ENCODE measurements at places on chromosomes 13 and 19.

DNA sequence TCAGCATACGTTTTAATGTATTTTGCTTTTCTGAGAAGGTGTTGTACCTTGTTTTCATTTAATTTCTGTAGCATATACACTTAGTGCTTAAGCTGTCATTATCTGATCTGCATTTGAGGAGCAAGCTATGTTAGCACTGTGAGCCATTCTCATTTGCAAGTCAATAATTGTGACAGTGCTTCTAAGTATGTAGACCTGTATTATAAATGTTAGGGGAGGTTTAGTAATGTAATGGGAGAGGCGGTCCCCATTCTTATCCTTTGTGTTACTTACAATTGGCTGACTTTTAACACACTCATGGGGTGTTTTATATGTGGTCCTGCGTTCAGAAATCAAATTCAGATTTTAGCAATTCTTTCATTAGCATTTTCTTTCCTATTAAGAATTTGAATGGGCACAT, 90.2 kb downstream of the GPC6 start:
- no peak for DNase-seq

DNA sequence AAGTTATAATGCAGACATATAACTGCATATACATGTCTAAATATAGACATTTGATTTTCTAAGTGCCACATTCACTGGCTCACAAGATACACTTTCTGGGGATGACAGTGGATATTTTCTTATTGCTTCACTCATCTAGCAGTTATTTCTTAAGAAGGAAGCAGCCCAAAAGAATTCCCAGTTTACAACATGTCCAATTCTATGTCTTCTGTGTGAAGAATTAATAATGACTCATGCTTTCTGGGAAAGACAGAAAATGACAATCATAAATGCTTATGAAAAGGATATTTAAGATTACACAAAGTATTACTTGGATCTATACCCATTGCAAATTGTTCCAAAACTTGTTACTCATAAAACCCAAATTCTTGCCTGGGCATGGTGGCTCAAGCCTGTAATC, 543.4 kb downstream of the SUCLA2 start:
- DNase-seq: no peak

DNA sequence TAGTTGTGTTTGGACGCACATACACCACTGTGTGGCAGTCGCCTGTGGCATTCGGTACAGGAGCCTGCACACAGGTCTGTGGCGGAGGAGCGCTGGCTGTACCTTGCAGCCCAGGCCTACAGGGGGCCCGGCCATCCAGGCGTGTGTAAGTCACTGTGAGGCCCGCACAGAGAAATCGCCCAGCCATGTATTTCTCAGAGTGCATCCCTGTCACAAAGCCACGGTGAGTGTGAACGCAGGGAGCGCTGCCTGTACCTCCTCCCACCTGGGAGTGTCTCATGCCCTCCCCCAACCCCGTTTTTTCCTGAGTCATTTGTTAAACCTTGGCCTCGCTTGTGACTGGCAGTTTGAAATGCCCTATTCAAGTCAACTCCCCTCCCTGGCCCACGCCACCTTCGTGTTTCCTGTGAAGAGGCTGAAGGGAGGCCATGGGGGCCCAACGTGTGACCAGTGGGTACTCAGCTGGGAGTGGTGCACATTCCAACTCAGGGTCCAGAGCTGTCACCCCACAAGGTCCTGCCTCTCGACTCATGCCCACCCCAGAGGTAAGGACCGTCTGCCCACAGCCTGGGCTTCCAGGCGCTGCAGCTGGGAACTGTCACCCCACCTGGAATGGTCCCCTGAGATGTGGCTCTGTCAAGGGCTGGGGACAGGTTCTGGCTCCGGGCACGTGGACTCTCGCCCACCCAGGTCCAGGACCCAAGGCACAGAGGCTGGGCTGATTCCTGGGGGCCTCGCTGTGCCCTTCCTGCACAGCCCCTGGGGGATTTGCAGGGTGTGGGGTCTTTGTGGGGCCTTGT, 11.6 kb upstream of the RASA3 start:
- DNase-seq: no peak

DNA sequence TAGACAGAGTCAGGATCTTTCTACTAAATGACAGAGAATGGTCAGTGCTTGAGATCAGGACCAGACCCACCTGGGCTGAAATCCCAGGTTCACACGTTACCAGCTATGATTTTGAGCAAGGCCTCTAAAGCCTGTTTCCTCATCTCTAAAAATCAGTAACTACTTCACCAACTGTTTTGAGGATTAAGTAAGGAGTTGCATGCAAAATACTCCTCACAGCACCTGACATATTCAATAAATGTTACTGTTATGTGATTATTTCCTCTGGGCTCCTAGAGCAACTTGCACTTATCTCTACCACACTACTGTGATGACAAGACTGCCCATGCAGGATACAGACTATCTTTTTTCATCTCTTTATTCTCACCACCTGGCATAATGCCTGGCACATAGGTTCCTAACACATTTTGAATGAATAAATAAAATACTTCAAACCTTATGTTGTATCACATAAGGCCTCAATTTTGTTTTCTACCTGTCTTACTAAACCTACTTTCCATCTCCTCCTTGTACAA, 1.8 kb downstream of the KATNAL1 start:
- DNase-seq: no peak

DNA sequence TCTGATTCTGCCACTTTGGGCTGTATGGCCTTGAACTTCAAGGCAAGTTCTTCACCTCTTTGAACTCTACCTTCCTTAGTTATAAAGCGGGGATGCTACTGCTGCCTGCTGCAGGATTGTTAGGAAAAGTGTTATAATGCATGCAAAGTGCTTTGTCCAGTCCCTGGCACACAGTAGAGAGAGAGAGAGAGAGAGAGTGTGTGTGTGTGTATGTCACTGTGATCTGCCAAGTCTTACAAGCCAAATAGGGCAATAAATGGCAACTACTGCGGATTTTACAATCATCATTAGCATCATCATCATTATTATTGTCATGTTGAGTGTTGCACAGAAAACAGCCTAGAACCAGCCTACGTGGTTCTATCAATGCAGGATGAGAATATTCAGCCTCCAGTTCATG, 136.1 kb downstream of the ZDHHC20 start:
- no peak for DNase-seq

DNA sequence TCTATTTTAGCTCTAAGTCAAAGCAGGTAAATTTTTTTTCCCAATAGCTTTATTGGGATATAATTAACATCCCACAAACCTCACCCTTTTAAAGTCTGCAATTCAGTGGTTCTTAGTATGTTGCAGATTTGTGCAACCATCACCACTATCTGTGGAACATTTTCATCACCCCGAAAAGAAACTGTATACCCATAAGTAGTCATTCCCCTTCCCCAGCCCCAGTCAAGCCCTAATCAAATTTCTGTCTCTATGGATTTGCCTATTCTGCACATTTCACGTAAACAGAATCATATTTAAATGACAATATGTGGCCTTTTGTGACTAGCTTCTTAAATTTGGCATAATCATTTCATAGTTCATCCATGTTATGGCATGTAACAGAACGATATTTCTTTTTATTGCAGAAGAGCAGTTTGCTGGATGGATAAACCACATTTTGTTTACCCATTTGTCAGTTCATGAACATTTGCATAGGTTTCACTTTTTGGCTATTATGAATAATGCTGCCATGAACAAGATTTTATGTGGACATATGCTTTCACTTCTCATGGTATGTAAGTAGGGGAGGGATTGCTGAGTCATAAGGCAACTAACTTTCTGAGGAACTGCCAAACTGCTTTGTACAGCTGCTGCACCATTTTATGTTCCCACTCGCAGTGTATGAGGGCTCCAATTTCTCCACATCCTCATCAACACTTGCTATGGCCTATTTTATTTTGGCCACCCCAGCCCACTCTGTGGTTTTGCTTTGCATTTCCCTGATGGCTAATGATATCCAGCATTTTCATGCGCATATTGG, 10.9 kb downstream of the SLC46A3 start:
- DNase-seq: no peak

DNA sequence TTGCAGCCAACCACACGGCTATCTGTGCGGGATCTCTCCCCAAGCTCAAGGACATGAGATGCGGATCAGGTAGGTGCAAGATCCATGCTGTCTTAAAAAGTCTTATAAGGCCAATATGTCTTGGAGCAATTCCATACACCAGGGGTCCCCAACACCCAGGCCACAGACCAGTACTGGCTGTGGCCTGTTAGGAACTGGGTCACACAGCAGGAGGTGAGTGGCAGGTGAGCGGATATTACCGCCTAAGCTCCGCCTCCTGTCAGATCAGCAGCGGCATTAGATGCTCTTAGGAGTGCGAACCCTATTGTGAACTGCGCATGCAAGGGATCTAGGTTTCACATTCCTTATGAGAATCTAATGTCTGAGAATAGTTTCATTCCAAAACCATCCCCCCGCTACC, 68.8 kb upstream of the ZNF599 start:
- DNase-seq: no peak

DNA sequence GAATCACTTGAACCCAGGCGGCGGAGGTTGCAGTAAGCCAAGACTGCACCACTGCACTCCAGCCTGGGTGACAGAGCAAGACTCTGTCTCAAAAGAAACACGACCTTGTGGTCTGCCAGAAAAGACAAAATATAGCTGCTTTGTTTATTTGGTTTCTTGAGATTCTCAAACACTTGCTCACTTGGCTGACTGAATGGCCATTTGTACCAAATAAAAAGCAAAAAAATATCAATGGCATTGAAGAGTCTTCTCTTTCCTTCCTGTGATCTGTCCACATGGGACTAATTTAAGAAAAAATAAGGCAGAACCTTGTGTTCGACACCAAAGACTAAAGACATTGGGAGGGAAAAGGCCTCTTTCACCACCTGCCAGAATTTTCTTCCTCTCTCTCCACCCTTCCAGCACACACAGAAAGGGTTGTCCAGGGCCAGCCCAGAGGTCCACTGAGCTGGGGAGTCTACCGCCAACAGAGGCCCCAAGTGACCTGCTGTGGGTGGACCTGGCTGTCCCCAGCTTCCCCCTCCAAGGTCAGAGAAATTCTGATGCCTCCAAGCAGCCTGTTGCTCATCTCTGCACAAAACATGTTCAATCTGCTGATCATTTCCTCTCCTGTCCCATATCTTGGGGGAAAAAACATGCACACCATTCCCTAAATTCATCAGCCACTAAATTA, 5.9 kb downstream of the BRME1 start:
- DNase-seq: no peak

DNA sequence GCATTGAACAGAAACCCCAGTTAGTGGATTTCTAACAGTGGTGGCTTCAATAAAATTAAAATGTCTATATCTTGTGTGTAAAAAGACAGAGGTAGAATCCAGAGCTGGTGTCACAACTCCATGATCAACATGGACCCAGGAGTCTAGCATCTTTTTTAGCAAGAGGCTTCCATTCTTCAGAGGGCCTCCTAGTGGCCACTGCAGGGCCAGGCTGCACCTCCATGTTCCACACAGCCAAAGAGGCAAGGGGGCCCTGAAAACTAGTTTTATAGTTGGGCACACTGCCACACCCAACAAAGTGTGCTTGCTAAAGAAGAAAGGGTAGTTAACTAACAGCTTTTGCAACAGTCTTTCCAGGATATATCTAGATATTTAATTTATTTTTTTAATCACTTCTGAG, 12.9 kb downstream of the N4BP2L1 start:
- no peak for DNase-seq

DNA sequence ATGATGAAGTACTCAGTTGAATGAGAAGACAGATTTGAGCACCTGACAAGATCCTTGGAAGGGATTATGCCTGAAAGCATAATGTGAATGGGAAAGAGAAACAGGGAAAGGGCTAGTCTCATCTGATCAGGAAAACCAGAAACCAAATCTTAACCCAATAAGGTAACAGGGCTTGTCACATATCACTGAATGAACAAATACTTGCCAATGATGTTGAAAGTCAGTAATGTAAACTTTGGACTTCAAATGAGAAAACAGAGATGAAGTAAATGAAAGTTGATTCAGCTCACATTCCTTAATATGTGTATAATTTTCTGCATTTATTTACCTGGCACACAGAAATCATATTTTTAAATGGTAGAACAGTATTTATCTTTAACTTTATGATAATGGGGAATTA, 480.0 kb downstream of the KCTD12 start:
- no peak for DNase-seq

GRCh38 chr13:28843639-28844038, 23.5 kb downstream of the MTUS2 start:
- no peak for DNase-seq

- no peak for DNase-seq
These were observed at the start of gene KL for GRCh38 chr13:33016414-33017322. Gene KL, plus strand, starts transcription at chr13:33016423. Its CDS starts 18 bp downstream, at chr13:33016441.

DNA sequence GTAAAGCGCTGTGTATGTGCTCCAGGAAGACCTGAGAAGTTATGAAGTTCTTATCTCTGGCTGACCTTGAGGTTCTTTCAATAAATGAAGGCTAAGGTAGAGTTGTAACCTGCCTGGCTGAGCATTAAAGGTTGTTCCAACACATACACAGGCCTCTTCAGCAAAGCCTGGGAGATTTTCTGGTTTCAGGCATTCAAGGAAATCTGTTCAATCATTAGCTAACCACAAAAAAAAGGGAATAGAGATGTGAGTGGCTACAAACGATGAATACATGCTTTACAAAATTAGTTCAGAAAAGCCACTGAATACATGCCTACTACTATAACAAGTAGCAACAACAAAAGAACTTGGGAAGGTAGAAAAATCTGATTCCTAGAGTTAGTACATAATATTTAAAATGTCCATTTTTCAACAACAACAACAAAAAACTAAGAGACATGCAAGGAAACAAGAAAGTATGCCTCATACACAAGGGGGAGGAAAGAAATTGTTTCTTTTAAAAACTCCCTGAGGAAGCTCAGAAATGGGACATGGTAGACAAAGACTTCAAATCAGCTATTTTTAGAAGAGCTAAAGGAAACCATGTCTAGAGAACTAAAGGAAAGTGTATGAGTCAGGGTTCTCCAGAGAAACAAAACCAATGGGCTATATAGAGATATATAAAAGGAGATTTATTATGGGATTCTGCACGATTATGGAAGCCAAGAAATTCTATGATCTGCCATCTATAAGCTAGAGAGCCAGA, 191.5 kb upstream of the IPO5 start:
- DNase-seq: no peak

- DNase-seq: no peak
These were observed 28.2 kb downstream of the GPC6 start for GRCh38 chr13:93254775-93255174.

DNA sequence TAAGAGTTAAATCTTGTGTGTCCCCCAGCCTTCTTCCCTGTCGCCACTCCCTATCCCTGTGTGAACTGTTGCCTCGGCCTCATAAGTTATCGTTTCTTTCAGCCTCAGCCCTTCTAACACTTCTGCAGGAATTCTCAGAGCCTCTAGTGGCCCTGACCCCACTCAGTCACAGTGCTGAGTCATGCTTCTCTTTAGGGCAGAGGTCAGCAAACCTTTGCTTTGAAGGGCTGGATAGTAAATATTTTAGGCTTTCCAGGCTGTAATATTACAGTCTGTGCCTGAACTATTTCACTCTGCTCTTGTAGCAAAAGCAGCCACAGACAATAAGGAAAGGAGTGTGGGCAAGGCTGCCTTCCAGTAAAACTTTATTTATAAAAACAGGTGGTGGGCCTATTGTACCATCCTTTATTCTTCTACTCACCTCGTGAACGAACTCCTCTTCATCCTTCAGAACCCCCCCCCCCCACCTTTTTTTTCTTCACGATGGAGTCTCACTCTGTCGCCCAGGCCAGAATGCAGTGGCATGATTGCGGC, 22.1 kb downstream of the MYO9B start:
- no peak for DNase-seq
